ENCODE measurements at places on chromosomes 6 and 20.

DNA sequence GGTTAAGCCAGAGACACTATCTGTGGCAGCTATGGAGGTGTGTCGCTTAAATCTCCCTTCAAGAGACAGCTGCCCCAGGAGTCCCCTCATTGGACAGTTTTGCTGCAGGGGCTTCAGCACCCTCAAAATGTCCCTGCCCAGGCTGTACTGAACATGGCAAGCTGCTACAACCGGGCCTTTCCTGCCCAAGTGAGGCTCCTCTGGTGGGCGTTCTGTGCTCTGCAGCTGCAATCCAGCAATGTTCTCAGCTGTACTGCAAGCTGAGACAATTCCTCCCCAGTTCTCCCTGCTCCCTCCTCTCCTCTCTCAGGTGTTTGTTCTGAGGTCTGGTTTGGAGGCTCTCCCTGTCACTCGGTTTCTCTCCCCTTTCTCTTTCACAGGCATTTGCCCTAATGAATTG is 190.8 kb upstream of the LAMP5 start:
- DNase-seq, result no peak

- DNase-seq, result no peak
Observed at GRCh38 chr20:23782366-23782983, 31.7 kb upstream of the CST1 start.

DNA sequence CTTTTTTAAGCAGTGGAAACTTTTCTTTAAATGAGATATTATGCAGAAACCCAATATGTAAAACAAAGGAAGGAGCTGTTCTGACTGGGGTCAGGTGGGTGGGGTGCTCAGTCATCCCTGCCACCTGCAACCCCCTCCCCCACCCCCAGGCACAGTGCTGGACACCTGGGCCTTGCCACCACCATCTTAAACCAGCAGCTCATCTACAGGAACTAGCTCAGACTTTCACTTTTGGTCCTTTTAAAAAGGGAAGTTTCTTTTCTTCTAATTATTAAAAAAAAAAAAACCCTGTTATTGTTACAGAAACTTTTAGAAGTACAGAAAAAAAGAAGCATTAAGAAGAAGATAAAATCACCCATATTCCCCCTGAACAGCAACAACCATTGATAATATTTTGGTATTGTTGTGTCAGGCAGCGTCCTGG is 37.1 kb downstream of the PPP1R16B start:
- DNase-seq, result no peak

DNA sequence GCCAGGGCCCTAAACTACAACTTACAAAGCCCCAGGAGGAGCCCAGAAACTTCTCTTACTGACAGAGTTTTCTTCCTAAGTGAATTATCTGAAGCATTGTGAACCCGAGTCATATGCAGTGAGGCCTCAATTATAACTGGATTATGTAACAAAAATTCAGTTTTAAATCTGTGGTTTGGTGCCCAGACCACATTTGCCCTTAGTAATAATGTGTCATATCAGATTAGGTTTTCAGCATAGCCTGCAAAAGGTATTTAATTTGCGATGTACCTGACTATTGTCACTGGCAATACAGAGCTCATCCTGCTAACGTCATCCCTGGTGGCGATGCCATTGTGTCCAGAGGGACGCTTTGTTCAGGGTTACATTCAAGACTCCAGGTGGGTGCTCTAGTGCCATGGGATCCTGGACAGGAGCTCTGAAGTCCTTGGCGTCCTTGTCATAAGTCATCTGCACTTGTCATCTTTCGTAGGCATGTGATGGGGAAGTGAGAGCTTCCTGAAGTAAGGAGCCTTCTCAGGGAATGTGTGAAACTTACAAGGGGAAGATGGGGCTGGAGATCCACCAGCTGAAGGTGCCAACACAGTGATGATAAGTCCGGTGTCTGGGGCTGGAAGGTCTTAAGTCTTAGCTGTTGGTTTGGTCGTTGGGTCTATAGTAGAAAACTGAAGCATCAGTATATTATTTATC is 65.1 kb downstream of the HIVEP1 start:
- no peak for DNase-seq

- DNase-seq, result no peak
Observed at GRCh38 chr6:40661726-40662125, 74.6 kb upstream of the LRFN2 start.

DNA sequence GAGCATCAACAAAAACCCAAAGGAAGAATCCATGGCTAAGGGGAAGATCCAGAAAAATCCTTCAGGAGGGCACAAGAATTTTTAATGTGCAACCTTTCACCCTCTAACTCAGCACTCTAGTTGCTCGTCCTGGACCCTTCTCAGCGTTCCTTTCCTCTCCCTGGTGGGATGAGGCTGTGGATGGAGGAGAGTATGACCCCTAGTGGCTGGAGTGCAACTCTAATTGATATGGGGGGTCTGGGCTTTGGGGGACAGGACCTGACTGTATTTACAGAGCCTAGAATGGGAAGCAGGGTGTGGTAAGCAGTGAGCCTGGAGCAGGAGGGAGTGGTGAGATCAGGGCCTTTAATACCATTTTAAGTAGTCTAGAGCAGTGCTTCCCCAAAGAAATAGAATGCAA is 83.9 kb upstream of the CEP85L start:
- no peak for DNase-seq

DNA sequence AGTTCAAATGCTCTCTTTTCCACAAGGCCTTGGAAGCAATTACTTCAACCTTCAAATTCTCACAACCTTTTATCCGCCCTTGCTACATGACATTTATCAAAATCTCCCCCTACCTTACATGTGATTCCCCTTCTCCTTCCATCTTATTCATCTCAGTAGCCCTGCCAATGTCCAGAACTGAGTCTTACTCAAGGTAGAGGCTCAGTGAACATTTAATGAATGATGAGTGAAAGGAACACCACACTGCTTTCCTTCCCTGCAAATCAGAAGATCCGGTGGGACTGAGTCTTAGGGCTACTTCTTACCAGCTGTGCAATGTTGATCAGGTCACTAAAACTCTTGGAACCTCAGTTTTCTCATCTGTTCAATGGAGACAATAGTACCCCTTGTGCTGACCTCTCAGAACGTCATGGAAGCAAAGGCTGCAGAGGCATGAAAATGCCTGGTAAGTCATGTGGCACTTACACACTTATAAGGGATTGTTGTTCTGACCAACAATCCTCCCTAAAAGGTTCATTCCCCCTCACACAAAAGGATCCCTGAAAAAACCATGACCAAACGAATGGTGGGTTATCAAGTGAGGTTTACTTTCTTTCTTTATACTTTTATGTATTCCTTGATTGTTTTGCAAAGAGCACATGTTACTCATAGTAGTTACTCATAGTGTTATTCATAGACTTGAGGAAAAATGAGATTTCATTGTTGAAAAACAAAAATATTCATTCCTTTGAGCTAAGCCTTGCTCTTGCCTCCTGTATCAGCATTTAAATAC is 6.5 kb downstream of the MDGA1 start:
- DNase-seq, result no peak

DNA sequence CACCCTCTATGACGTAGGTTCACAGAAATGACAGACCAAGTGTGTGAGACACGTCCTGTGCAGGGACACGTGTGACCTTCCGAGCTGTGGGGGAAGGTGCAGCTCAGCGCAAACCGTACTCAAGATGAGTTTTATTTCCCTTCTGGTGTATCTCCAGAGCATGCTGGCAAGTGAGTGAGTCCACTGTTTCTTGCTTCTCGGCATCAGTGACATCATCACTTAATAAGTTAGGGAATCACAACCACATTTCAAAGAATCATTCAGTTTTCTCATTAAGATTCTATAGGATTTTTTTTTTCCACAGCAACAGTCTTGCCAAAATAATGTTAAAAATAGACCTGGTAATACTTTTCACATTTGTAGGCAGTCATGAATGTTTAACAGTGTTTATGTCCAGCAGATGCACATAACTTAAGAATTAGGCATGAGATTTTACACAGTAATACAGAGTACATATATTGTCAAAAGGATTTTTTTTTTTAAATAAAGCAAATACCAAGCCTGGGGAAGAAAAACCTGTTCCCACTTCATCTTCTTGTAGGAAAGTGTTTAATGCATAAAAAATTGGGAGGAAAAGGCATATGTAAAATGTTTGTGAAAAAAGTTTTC is 417.8 kb downstream of the CDC5L start:
- no peak for DNase-seq

DNA sequence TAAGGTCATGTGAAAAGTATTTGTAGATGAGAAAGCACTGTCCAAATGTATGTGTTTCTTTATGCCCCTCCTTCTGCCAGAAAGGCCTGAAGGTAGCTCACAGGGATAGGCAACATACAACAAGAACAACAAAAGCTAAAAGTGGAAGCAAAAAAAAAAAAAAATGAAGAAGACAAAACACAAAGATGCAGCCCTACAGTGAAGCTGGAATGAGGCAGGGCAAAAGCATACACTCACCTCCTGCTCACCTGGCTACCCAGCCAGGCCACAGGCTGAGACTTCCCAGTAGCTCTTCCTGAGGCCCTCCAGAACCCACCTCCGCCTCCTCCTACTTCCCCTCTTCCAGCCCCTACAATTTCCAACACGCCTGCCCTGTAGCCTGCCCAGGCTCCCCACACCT is 2.4 kb downstream of the UNC5CL start:
- DNase-seq, result no peak

- DNase-seq, result no peak
Observed at GRCh38 chr6:101403216-101403945, 9.9 kb downstream of the GRIK2 start.

DNA sequence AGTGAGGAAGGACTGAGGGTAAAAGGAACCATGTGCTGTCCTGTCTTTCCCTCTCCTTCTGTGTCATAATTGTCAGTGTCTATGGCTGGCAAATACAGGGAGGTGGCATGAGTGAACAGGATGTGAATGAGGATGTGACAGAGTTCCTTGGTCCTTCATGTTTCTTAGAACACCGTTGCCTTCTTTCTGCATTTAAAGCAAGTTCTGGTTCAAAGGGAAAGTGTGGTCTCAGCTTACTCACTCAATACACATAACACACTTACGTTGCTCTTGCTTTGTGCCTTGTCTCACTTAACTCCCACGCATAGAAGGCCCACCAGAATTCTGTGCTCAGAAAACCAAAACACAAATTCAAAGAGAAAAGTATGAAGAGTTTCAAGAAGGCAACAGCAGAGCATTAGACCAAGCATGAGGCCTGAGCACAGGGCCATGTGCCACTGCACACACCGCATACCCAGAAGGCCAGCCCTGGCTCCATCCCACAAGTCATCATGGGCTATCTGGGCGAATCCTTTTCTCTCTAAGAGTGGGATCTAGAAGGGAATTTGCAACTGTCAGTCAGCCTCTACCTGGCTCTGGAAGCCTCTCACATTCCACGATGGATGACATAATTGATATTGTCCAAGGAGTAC is 38.9 kb upstream of the SAYSD1 start:
- DNase-seq, result no peak

GRCh38 chr6:165872811-165873210 is 209.8 kb upstream of the PDE10A start:
- no peak for DNase-seq

GRCh38 chr20:16014436-16014835 is 558.8 kb downstream of the KIF16B start:
- no peak for DNase-seq

- DNase-seq, result no peak
Observed at GRCh38 chr6:132025468-132025867, 74.3 kb upstream of the CCN2 start.

GRCh38 chr20:46709459-46710152 is at the start of gene SLC2A10:
TSS of gene SLC2A10 (plus strand) at chr20:46709649. CDS start at chr20:46709737, 88 bp downstream.
- DNase-seq, result no peak

GRCh38 chr20:48060841-48061720 is 275.8 kb upstream of the SULF2 start:
- no peak for DNase-seq

- no peak for DNase-seq
Observed at GRCh38 chr6:36349240-36349639, 12.6 kb upstream of the BNIP5 start.

- DNase-seq, result no peak
Observed at GRCh38 chr6:108254433-108255410, 6.1 kb downstream of the SNX3 start.

DNA sequence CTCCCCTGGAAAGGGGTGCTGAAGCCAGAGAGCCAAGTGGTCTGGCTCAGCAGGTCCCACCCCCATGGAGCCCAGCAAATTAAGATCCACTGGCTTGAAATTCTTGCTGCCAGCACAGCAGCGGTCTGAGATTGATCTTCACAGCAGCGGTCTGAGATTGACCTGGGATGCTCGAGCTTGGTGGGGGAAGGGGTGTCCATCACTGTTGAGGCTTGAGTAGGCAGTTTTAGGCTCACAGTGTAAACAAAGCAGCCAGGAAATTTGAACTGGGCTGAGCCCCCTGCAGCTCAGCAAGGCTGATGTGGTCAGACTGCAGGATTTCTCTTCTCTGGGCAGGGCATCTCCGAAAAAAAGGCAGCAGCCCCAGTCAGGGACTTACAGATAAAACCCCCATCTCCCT is 41.3 kb upstream of the B3GAT2 start:
- DNase-seq, result no peak

DNA sequence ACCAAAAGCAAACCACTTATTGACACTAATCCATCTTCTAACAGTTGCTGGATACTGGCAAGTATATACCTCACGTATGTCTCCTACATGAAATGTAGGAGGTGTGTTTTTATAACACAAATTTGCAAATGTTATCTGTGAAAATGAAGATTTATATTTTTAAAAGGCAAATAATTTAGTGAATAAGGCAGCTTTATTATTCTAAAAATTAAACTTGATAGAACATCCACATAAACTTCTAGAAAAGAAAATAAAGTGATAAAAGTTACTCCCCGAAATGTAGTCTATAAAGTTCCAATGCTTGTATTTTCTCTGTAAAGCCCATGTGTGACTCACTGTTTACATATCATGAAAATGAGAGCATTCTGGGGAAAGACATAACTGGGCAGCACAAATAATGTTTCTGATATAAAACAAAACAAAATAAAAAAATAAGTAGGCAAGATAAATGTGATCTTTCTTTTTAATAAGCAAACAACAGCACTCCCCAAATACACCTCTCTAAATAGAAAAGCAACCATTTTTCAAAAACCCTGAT is 84.4 kb downstream of the MAP7 start:
- DNase-seq, result no peak

DNA sequence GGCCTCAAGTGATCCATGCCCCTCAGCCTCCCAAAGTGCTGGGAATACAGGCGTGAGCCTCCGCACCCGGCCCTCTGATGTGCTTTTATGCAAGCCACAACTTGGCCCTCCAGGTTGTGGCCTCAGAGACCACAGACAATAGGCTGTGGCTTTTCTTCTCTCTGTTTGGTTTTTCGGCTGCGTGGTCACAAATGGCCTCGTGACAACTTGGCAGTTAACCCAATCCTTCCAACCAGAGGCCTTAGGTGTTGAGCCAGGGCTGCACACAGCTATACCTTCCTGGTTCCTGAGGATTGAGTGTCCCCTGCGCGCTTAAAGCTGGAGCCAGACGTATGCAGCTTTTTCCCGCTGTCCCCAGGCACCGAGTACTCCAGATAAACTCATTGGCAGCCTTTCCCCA is 6.3 kb upstream of the TGM3 start:
- no peak for DNase-seq

- DNase-seq, result no peak
Observed at GRCh38 chr6:69980624-69981023, 114.3 kb downstream of the COL19A1 start.
